ENCODE measurements at places on chromosomes 12 and 14.

DNA sequence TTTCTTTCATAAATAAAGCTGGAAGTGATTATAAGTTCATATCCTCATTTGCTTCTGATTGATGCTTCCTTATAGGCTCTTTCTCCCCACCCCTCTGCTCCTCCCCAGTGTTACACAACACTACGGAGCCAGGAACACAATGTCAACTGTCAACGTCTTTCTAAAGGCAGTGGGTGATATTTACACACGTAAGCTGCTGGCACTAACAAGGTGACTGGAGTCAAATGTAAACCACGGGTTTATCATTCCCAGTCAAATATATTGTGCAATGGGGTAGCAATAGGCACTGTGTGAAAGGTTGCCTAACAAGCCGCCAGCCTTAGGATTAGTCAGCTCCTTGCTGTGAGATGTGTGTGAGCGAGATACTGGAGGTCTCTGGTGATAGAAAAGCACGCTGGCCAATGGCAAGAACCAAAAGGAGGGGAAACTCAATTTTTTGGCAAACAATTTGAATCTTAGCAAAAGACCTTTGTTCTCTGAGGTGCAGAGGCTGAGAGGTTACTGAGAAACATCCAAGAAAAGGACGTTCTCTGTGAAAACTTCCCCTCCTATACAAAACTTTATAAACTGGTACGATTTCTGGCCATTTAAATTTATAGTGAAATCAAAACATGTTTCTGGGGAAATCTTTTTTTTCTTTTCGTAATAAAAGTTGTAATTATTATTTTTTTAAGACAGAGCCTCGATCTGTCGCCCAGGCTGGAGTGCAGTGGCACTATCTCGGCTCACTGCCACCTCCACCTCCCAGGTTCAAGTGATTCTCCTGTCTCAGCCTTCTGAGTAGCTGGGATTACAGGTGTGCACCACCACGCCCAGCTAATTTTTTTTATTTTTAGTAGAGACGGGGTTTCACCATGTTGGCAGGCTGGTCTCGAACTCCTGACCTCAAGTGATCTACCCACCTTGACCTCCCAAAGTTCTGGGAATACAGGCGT, 22.3 kb upstream of the HECTD1 start:
- peak; percentile 93 for DNase-seq

GRCh38 chr12:6567112-6567670, 900 bp downstream of the NOP2 start:
- DNase-seq, result peak; percentile 12

DNA sequence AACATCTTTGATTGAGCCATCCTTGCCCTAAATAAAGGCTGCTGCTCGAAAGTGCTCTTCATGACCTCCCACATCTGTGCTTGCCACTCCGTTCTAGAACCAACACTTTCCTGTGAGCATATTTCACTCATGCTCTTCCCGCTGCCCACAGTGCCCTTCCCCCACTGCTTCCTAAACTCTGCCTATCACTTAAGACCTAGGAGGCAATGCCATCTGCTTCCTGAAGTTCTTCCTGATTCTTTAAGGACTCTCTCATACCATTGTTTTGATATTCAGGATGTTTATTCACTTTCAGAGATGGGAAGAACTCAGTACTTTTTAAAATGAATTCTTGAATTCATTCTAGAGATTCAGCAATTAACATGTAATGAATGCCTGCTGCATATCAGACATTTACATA, 49.9 kb downstream of the ZFYVE21 start:
- no peak for DNase-seq

- DNase-seq, result peak; percentile 89
These were observed 46.7 kb downstream of the PDE3A start for GRCh38 chr12:20415028-20415427.

GRCh38 chr12:13030541-13031291, 13.5 kb upstream of the FAM234B start:
- no peak for DNase-seq

Measured in hematopoietic multipotent progenitor cell treated with erythropoietin and hydrocortisone succinate and interleukin-3 and kit ligand, for 8 days (in vitro differentiated cells).